ENCODE measurements at places on chromosomes 7 and 10.

GRCh38 chr7:82964150-82964882, 198.4 kb downstream of the PCLO start:
- no peak for DNase-seq

DNA sequence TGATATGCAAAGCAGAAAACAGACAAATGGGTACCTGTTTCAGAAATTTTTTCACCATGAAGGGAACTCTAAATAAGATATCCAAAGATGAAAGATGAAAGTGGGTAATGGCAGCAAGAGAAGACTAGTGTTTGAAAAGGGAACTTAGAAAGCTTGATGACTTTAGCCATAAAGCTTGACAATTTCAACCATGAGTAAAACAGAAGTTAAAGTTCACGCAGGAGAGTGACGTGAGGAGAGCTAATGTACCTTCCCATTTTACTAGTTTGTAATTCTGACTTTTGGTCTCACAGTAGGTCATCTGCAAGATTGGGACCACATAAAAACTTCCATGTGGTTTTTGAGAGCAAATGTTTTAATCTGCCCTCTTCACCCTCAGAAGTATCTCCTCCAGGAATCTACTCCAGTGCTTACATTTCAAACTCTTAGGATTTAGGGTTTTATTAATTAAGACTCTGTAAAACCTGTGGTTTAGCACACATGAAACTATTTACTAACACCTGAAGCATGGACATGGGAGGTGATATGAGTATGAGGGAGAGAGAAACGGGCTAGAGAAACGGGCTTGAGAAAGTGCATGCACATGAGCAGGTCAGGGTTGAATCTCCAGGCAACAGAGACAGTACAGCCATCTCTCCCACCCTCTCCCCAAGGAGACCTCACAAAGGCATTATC, 24.4 kb upstream of the GIMAP2 start:
- DNase-seq: no peak

DNA sequence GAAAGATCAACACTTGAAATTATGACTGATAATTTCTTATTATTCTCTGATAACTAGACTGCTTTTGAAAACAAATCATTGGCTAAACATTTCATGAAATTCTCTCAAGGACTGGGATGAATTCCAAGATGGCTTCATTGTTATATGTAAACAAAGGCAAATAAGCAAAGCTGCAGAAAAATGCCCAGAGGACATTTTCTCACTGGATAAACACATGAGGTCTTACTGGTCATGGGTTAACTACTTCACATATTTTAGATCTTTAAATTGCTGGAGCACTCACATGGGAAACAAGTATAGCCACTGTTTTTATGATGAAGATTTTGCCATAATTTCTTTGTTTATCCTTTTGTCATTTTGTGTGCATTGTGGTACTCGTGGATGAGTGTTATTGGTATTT, 239.1 kb downstream of the PHF14 start:
- DNase-seq: no peak

- DNase-seq: peak; percentile 51
Measured at GRCh38 chr7:128427289-128427891, 17.6 kb upstream of the IMPDH1 start.

GRCh38 chr10:63711867-63712716, 190.9 kb downstream of the REEP3 start:
- peak; percentile 70 for DNase-seq

- no peak for DNase-seq
Measured at GRCh38 chr10:74855439-74855838, 29.0 kb downstream of the KAT6B start.

DNA sequence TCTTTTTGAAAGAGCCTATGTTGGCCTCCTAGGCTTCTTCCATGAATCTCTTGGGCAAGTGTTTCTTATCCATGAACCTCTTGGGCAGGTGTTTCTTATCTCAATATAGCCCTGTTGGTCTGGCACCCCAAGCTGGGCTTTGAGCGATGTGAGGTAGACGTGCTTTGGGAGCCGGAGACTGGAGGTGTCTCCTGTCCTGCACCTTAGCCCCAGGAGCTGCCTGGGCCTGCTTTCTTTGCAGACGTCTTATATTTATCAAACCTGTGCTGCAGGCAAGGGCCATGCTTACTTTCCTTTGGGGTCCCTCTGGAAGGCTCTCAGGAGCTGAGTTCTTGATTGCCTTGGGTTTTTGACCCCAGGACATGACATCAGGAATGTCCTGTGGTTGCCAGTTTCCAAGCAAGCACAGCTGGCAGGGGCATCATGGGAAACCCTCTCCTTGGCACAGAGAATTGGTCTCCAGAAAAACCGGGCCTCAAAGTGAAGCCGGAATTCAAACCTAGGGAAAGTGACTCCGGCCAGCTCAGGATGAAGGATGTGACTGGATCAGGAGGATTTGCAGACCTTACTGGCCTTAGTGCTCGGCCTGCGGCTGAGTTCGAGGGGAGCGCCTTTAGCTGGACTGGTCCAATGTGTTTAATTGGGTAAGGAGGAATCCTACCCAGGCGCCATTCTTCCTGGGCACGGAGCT, 2.8 kb downstream of the JAKMIP3 start:
- DNase-seq: no peak

DNA sequence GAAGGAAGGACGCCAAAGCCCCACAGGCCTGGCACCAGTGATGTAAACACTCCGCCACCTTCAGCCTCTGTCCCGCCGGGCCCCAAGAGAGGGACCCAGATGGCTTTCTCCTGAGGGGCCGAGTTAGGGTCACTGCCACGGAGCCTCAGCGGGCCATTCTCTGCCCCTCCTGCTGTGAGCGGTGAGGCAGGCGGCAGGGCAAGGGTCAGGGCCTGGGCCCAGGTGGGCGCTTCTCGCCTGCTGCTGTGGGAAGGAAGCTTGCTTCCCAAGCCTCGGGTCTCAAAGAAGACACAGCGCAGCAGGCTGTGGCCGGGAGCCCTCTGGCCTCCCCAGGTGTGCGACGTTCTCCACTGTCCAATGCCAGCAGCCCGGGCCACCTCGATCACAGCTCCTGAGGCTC, 84.8 kb downstream of the PROSER2 start:
- no peak for DNase-seq

GRCh38 chr10:15223174-15223573, 54.7 kb upstream of the NMT2 start:
- no peak for DNase-seq

GRCh38 chr10:133274751-133275683, 1.7 kb downstream of the ADAM8 start:
- DNase-seq: no peak

GRCh38 chr10:34155812-34156211, 659.3 kb downstream of the PARD3 start:
- no peak for DNase-seq

DNA sequence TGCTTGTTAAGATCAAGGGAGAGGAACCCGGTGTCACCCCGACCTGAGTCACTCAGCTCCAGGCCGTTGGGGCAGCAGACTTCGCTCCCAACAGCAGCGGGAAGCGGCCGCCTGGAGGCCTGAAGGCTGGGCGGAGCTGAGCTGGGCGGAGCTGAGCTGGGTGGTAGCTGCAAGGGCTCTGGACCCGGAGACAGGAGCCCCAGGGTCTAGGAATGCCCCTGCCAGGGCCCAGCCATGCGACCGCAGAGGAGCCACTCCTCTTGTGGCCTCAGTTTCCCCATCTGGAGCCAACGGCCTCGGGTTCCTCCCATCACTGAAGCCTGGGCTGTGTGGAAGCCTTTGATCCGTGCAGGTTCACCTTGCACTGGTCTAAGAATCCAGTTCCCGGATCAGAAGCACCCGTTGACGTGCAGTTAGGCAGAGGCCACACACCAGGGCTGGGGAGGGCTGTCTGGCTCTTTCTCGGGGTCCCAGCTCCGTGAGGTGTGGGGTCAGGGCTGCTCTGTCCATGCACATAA, 21.9 kb upstream of the DPYSL4 start:
- DNase-seq: peak; percentile 56

- DNase-seq: no peak
Measured at GRCh38 chr10:122853665-122854313, 8.1 kb upstream of the CUZD1 start.

- peak; percentile 34 for DNase-seq
Measured at GRCh38 chr10:112526906-112527305, 79.9 kb downstream of the VTI1A start.

- DNase-seq: no peak
Measured at GRCh38 chr10:63919575-63920279, 398.5 kb downstream of the REEP3 start.

GRCh38 chr7:116197360-116197759, 13.0 kb upstream of the TES start:
- no peak for DNase-seq

DNA sequence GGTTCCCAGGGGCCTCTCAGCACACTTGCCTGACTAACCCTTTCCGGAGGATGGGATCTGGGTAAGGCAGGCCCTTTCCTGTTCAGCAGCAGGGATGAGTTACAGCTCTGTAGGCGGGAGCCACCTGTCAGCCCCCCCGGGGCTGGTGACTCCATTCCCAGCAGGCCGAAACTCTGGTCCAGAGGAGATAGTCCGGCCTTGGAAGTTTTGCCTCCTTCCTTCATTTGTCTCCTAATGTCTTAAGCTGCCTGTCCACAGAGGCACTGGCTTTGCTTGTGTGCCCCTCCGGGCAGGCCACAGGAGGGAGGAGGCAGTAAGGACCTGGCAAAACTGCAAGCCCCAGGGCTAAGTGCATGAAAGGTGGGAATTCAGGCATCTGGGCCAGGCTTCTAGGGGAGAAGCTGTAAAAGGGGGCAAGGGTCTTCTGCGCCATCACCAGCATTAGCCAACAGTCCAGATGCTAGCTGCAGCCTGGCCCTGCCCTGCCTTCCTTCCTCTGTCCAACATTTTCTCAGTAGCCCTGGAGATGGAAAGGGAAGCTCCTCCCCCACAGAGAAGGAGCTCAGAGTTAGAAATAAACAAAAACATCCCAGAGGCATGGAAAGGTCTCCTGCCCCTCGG, 1.2 kb downstream of the ADIRF start:
- no peak for DNase-seq

GRCh38 chr7:104089061-104089460, 99.6 kb upstream of the RELN start:
- DNase-seq: no peak

GRCh38 chr10:69327463-69328379, 49.4 kb downstream of the HK1 start:
- DNase-seq: no peak

- peak; percentile 64 for DNase-seq
Measured at GRCh38 chr10:69123306-69123746, 652 bp upstream of the VPS26A start.

- DNase-seq: no peak
Measured at GRCh38 chr10:78866731-78867554, 201.8 kb upstream of the ZMIZ1 start.

GRCh38 chr7:152859781-152860191, 100.2 kb downstream of the ACTR3B start:
- DNase-seq: peak; percentile 80

DNA sequence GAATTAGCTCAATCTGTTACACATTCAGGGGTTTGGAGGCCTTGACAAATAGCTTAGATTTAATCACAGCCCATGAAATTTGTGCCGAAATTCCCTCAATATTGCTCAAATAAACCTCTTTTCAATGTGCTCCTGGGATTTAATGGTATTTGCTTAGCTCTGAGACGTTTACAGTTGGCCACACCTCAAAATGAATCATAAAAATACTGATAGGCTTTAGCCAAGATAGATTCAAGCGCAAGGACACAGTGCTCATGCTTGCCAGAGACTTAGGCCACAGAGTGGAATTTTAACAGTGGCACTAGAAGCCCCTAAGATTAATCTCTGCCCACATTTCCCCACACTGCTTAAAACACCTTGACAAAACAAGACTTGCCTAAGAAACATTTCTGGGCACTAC, 2.3 kb upstream of the SEMA3C start:
- DNase-seq: no peak

GRCh38 chr10:75395066-75395931, 6.3 kb downstream of the ZNF503 start:
- peak; percentile 96 for DNase-seq

DNA sequence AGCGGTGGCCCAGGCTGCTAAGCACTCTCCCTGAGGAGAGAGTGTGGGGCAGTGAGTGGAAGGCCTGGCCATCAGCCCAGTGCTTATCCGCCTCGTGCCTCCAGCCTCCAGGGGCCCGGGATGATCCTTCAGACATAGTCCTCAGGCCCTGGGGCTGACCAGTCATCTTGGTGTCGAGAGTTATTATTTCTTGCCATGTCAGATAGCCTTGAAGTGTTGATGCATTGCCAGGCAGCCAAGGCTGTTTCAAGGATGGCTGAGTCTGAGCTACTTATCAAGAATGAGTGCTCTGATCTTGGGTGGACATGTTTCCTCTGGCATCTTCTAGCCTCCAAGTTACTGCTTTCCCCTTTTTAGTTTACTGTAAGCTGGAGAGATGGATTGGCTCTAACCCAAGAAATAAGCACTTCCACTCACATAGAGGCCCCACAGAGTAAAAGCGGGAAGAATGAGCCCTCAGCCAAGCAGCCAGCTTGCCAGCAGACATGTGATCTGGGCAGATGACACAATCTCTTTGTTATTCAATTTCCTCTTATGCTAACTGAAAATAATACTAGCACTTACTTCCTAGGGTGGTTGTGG, 136.5 kb upstream of the NAMPT start:
- no peak for DNase-seq

GRCh38 chr10:60560451-60560850, 170.8 kb upstream of the ANK3 start:
- DNase-seq: no peak

- DNase-seq: no peak
Measured at GRCh38 chr10:101837748-101838147, 5.9 kb downstream of the KCNIP2 start.

DNA sequence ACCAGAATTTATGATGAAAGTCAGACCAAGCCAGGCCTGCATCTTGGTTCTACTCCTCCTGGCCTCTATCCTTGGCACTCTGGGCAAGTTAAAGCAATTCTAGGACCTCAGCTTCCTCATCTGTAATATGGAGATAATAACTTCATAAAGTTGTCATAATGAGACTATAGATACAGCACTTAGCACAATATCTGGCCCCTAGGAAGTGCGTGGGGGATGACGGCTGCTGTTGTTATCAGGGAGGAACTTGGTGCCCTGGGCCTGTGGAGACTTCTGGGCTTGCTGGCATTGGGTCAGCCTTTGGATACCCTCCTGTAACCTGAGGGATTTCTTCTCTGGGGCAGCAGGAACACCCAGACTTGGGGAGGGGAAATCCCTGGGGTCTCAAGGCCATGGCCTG, 27.6 kb downstream of the PFKFB3 start:
- no peak for DNase-seq

GRCh38 chr10:103740611-103741010, 114.8 kb downstream of the SH3PXD2A start:
- DNase-seq: no peak

All from iPS-NIHi11 (cell line).